Muscle of arm (tissue), 14 donors: ENCODE measurements at places on chromosomes 6 and 20. TPM values are rescaled to one million over a fixed set of nuclear protein-coding genes. Genes with fewer than 3 reads are reported as not detected.

Gene NEURL2
- 19.5 TPM for polyA plus RNA-seq

Gene DSP
- polyA plus RNA-seq: 2.6 TPM

Gene MUC21
- polyA plus RNA-seq: not detected

Gene HCRTR2
- polyA plus RNA-seq: 0.12 TPM

DNA sequence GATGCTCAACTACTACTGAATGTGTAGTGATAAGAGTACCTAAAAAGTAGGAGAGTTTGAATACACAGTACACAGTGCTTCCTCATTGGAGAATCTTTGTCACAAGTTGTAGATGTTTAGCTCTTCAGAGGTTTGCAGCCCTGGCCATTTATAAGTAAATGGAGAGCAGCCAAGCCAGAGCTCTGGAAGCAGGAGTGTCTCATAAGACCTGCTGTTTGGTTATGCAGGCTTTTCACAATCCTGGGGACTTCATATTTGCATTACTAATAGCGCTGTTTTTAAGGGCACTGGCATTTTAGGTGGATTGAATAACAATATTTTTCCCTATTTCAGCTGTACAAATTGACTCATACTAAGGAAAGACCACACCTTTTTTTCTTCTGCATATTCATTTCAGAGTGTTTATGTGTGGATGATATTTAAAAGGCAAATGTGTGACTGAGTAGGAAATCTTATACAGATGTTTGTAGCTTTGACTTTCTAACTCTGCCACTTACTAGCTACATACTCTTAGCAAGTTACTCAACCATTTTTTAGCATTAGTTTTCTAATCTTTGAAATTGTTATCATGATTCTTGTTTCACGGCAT lies 730.5 kb upstream of the MAP3K7 start:
- peak; percentile 22 for DNase-seq

- no peak for DNase-seq
These were observed 81.1 kb downstream of the ATP9A start for GRCh38 chr20:51687108-51687507.
